ENCODE measurements at places on chromosomes 5 and 9.

DNA sequence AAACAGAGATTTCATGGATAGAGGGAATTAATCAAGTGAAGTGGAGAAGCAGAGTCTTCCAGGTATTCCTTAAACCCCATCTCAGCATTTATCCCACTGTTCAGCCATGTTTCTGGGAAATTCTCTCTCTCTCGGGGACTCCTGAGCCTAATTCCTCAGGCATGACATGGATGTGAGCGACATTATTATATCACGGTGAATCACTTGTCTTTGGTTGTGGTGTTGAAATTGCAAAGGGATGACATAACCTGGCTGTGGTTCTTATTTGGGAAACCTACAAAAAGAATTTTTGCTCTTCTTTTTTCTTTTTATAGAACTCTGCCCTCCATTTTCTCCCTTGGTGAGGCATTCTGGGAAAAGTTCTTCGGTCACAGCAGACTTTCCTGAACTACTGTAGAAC lies 457.9 kb upstream of the PTGER4 start:
- H3K27ac ChIP-seq = no peak overlapping the region
- no peaks in the 10 kb centered on the region for H3K36me3 ChIP-seq
- no peak for DNase-seq
- no peaks in the 10 kb centered on the region for H3K4me1 ChIP-seq
- no peak overlapping the region for H3K4me3 ChIP-seq
- no peaks in the 10 kb centered on the region for H3K27me3 ChIP-seq

DNA sequence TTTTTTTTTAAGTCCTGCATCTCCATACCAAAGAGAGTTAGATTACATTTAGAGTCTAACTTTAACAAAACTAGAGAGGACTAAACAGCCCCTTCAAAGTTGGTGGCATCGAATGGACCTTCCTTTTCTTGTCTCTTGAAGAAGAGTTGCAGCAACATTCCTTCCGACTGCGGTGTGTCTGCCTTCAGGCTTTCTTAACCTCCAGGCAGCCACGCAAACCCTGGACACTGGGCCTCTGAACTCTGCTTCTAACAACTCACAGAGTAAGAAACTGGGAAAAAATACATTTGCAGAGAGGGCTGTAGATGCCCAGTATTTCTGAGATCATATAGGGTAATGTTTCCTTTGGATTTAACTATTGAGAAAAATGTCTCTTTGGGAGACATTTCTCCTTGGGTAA lies 120.5 kb upstream of the MAST4 start:
- DNase-seq = no peak
- no peak overlapping the region for H3K4me3 ChIP-seq
- peaks cover 8% of the 10 kb centered on the region for H3K27me3 ChIP-seq
- H3K27ac ChIP-seq = no peak overlapping the region
- peaks cover 4% of the 10 kb centered on the region for H3K4me1 ChIP-seq

DNA sequence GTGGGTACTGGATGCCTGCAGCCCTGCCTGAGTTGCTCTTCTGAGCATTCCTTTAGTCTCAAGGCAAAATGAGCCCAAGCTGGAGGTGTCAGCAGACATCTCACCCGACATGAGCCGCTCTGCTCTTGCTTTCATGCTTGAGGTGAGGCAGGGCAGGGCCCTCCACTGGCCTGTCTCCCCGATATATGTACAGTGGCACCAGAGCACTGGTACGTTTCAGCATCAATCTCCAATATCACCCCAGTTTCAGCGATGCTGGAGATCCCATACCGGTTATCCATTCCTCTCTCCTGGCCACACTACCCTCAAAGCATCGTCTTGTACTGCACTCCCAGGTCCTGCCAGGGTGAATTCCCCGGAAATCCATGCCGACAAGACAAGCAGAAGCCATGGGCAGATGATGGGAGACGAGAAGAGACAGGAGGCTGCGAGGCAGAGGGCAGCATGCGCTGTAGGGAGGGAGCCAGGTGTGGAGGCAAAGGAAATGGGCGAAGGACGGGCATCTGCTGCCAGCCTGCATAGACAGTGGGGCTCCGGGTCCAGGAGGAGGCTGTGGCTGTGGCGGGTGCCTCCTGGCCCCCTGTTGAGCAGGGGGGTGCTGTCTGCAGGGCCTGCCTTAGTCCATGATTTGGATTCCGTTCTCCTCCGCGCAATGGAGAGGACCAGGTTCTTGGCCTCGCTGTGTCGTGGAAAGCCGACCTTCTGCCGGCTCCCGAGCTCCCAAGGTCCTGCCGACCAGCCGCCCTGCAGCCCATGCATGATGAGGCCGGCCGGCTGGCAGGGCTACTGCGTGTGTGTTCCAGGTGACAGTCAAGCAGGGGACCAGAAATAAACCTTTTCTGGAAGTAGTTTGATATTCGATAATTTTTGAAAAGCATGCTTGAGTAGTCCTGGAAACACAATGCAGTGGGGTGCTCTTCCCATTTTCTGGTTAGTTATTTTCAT lies 152.2 kb upstream of the IRX2 start:
- H3K4me1 ChIP-seq = peaks cover 4% of the 10 kb centered on the region
- peaks cover 3% of the 10 kb centered on the region for H3K27me3 ChIP-seq
- H3K36me3 ChIP-seq = no peaks in the 10 kb centered on the region
- peak; percentile 56 for DNase-seq
- no peak overlapping the region for H3K27ac ChIP-seq
- H3K4me3 ChIP-seq = no peak overlapping the region

DNA sequence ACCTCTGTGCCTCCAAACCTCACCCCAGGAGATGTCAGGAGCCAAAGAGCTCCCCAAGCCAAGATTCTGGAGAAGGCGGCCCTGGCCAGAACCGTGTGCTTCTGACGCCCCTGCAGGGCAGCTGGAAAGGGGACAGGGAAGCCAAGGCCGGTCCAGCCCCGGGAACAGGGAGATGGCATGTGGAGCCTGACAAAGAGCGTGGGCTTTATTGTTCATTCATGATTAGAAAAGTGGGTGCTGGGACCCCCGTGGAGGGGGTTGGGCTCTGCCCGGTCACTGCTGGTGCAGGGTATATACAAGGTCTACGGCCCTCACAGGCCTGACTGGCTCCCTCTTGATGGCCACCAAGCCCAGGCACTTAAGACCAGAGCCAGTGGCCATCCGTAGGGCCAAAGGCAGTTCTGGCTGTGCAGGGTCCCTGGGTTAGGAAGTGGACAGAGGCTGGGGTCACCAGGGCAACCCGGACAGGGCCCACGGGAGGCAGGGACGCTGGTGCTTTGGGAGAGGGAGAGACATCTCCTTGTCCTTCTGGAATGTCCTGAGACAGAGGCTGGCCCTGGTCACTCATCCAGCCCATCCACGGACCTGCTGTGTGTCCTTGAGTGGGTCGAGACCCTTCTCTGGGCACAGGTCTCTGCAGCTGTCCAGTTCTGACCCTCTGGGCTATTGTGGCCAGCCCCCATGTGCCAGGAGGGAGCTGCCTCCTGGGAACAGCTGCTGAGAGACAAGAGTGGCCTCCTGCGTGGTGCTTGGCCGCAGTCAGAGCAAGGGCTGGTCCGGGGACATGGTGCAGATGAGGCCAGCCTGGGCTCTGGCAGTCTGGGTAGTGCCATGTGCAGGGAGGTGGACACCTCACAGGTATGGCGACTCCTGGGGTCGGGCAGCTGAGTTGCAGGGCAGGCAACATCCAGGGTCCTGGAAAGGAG lies 12.5 kb downstream of the NINJ1 start:
- no peak overlapping the region for H3K4me3 ChIP-seq
- no peak overlapping the region for H3K27ac ChIP-seq
- peaks cover 10% of the 10 kb centered on the region for H3K4me1 ChIP-seq
- peaks cover 3% of the 10 kb centered on the region for H3K27me3 ChIP-seq
- DNase-seq = no peak

- peaks cover 6% of the 10 kb centered on the region for H3K27me3 ChIP-seq
- no peak for DNase-seq
- no peak overlapping the region for H3K4me3 ChIP-seq
- peaks cover 12% of the 10 kb centered on the region for H3K4me1 ChIP-seq
- no peak overlapping the region for H3K27ac ChIP-seq
- H3K36me3 ChIP-seq = no peaks in the 10 kb centered on the region
Observed at GRCh38 chr5:146909255-146910068, 30.9 kb upstream of the PPP2R2B start.

- no peak overlapping the region for H3K4me3 ChIP-seq
- H3K27ac ChIP-seq = peak overlapping the region; percentile 11
- DNase-seq = no peak
- H3K36me3 ChIP-seq = no peaks in the 10 kb centered on the region
- peaks cover 3% of the 10 kb centered on the region for H3K27me3 ChIP-seq
Observed at GRCh38 chr9:68730570-68731235, 25.7 kb downstream of the PIP5K1B start.
